ENCODE measurements at places on chromosomes 16 and 17.

- DNase-seq, result no peak
Measured at GRCh38 chr17:56678249-56679114, 85.0 kb downstream of the NOG start.

DNA sequence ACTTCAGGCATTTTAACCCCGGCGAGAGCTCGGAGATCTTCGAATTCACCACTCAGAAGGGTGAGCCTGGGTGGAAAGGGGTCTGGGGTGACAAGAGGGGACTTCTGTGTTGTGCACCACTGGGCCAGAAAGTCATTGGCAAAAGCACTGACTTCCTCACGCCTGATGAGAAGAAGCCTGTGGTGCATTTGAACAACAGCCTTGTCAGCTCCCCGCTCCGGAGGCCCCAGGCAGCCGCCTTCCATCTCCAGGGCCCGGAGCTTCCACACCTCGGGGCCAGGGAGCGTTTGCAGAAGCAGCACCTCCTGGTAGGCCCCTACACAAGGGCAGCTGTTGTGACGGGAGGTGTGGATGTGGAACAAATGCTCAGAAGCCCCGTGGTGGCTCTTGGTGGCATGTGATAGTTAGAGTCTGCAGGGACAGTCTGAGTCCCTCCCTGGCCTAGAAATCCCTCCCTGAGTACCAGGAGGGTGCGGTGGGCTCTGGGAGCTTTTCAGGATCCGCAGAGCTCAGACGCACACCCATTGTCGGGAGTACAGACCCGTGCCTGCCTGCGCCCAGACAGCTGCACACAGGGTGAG is 9.7 kb downstream of the CACNG1 start:
- no peak for DNase-seq

DNA sequence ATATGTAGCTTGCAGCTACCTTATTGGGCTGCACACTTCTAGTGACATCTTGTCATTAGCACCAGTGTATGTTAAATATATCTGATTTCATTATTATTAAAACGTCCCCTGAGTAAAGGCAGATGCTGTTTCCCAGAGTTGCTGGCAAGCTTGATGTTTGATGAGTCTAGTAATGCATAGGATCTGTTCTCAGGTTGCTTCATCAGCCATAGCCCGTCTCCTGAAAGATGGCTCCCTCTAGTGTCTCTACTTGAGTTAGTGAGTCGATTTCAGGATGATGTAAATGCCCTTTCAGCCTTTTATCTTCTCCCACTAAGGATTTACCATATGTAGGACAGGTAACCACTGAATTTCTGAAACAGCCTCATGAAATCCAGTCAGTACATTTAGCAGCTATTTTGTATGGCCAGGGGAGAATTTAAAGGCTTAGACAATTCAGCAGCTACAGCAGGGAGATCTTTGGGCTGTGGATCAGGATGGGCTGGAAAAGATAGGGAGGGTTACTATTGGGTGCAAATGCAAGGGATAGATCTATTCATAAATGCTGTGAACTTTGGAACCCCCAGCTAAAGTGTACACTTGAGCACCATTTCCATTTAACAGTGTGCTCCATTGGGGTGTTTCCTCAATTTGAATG is 376.3 kb downstream of the CNTNAP4 start:
- DNase-seq, result no peak

GRCh38 chr17:44848961-44849489 is 1.3 kb downstream of the HIGD1B start:
- no peak for DNase-seq

- DNase-seq, result no peak
Measured at GRCh38 chr17:47762728-47763127, 29.7 kb downstream of the TBX21 start.

GRCh38 chr17:38891441-38891840 is 21.6 kb downstream of the LASP1 start:
- no peak for DNase-seq
